WTC11 (cell line): ENCODE measurements at places on chromosomes 6 and 20. TPM values are rescaled to one million over a fixed set of nuclear protein-coding genes. Genes with fewer than 3 reads are reported as not detected.
A peak's percentile ranks its signal among the peaks of the same experiment; 100 is the strongest.

Gene RAB32
- 3.9 to 5.1 TPM (median 4.5 TPM) in 3 replicates for total RNA-seq

- peaks cover 7% of the 10 kb centered on the region; the same call in 1 of the 2 replicates for H3K36me3 ChIP-seq
- no peak overlapping the region for H3K4me3 ChIP-seq
- DNase-seq = no peak
- H3K27ac ChIP-seq = no peak overlapping the region
- H3K4me1 ChIP-seq = peaks cover 7% of the 10 kb centered on the region
Observed at GRCh38 chr20:52434041-52434425, 242.5 kb upstream of the ZFP64 start.

DNA sequence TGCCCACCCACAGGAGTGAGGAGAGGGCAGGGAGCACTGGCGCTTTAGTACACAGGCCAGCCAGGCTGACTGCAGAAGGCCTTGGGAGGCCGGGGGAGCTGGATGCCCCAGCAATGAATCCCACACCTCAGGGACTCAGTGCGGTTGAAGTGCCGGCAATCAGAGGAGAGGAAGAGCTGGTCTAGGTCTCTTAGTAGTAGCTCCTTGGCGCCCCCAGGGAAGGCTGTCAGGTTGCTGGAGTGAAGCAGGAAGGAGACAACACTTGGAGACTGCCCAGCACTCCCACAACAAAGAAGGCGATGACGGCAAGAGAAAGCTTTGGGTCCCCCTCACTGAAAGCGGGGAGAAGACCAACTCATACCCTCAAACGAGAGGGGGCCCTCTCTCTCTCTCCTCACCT, 8.3 kb upstream of the TNXB start:
- peaks cover 27% of the 10 kb centered on the region for H3K36me3 ChIP-seq
- no peak overlapping the region for H3K27ac ChIP-seq
- DNase-seq = no peak
- no peaks in the 10 kb centered on the region for H3K27me3 ChIP-seq
- H3K4me1 ChIP-seq = no peaks in the 10 kb centered on the region

DNA sequence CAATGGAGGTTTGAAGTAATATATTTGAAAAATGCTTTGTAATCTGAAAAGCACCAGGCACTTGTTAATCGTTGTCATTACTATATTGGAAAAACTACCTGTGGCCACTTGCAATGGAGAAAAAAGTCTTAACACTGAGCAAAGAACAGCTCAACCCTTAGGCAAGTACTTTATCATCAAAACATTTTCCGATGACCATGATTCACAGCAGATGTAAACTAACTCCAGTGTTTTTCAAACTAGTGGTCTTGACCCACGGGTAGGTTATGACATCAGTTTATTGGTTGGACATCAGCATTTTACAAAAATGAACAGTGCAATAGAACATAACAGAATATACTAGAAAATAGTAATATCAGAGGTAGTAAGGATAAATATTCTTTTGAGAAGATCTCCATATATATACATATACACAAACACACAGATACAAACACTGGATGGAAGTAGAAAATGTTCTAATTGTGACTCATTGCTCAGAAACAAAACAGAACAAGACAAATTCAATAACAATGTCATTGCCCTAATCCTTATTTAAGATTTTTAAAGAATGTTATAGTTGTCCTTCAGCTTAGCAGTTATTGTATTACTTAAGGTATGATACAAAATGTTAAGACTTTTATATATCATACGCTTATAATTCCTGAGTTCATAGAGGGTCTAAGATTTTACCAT, 123.0 kb downstream of the PLCB1 start:
- DNase-seq = no peak
- no peak overlapping the region for H3K27ac ChIP-seq
- no peak overlapping the region for H3K4me3 ChIP-seq
- H3K27me3 ChIP-seq = no peaks in the 10 kb centered on the region

- DNase-seq = no peak
- no peaks in the 10 kb centered on the region for H3K36me3 ChIP-seq
- no peak overlapping the region for H3K27ac ChIP-seq
- no peaks in the 10 kb centered on the region; the same call in 1 of the 2 replicates for H3K27me3 ChIP-seq
Observed at GRCh38 chr20:17875106-17875980, 93.3 kb downstream of the SNX5 start.

DNA sequence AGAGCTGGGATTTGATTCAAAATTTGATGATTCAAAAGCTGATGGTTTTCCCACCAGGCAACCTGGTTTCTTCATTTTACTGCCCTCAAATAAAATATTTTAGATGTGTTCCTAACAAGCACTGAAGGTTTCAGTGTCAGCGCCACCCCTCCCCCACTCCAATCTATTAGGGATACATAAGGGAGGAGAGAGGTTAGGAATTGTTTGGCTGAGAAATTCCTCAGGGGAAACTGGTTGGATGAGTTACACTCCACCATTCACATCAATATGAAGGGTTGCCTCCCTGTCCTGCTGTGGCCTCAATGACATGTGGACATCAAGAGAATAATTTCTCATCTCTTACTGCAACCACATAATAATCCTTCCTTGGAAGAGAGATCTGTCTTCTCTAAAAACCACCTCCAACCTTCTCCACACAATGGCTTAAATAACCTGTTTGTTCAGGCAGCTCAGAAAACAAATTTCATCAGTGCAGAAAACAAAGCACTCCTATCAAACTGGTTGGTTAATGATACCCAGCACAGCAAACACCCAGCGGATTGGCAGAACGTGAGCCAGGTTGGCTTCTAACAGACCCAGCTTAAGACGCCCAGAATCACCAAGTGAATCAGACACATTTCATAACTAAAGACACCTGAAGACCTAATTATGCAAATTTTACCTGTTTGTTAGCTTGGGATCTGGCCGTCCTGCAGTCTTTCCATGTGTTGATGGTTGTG, 136.0 kb upstream of the SGK1 start:
- no peaks in the 10 kb centered on the region for H3K27me3 ChIP-seq
- no peaks in the 10 kb centered on the region for H3K36me3 ChIP-seq
- peak; percentile 36 for DNase-seq
- H3K27ac ChIP-seq = peak overlapping the region; percentile 57; the same call in 1 of the 2 replicates
- peaks cover 33% of the 10 kb centered on the region for H3K4me1 ChIP-seq

DNA sequence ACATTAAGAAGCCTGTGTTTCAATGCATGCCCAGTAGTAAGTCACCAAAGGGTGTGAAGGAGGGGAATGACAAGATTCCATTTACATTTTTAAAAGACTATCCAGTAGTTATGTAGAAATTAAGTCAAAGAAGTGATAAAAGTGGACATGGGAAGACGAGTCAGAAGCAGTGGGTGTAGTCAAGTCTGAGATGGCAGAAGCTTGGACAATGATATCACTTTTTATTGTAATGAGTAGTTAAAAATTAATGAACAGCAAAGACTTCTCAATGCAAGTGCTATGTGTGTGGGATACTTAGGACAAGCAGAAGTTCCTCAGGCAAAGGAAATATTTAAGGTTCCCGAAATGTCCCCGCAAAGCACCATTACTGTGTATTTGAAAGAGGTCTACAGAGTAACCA, 156.0 kb downstream of the DST start:
- no peak for DNase-seq
- no peaks in the 10 kb centered on the region for H3K4me1 ChIP-seq
- no peaks in the 10 kb centered on the region for H3K27me3 ChIP-seq
- no peak overlapping the region for H3K4me3 ChIP-seq

GRCh38 chr6:160253292-160253691, 5.3 kb downstream of the SLC22A2 start:
- no peak for DNase-seq
- peaks cover 61% of the 10 kb centered on the region for H3K4me1 ChIP-seq

GRCh38 chr6:63634630-63635029, 972 bp upstream of the PHF3 start:
- H3K27me3 ChIP-seq = peaks cover 51% of the 10 kb centered on the region
- H3K4me3 ChIP-seq = peak overlapping the region; percentile 83
- no peak overlapping the region for H3K27ac ChIP-seq
- H3K4me1 ChIP-seq = peaks cover 33% of the 10 kb centered on the region

DNA sequence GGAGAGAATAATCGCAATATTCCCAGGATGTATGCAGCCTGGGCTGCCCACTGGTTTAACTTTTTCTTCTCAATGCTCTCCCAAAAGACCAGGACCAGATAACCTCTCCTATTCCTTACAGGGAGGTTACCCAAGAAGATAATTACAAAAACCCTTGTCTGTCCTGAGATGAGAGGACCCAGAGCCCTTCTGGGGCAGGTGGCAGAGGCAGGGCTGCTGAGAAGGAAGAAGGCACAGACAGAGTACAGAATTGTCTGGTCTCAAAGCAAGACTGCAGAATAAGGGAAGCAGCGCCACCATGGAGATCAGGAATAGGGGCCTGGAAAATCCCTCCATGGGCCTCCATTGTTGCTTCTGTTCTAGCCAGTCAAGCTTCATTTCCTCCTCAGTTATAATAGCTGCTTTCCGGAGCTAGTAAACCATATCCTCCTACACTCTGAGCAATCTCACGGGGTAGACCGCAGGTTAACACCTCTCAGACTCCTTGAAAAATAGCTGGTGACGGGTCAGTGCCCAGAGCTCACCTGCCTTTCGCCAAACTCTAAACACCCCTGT, 463 bp upstream of the HLA-DMB start:
- H3K27ac ChIP-seq = peak overlapping the region; percentile 67
- peaks cover 12% of the 10 kb centered on the region for H3K27me3 ChIP-seq
- peaks cover 13% of the 10 kb centered on the region for H3K4me1 ChIP-seq
- H3K4me3 ChIP-seq = peak overlapping the region; percentile 60

- H3K27me3 ChIP-seq = no peaks in the 10 kb centered on the region
- peaks cover 4% of the 10 kb centered on the region; the same call in 1 of the 2 replicates for H3K4me1 ChIP-seq
- no peak overlapping the region for H3K27ac ChIP-seq
- peaks cover 12% of the 10 kb centered on the region for H3K36me3 ChIP-seq
- H3K4me3 ChIP-seq = no peak overlapping the region
- DNase-seq = no peak
Observed at GRCh38 chr20:10344953-10345352, 89.1 kb downstream of the MKKS start.

- no peak overlapping the region for H3K4me3 ChIP-seq
- H3K27ac ChIP-seq = no peak overlapping the region
- no peaks in the 10 kb centered on the region for H3K36me3 ChIP-seq
- peaks cover 32% of the 10 kb centered on the region for H3K4me1 ChIP-seq
- DNase-seq = no peak
Observed at GRCh38 chr6:11780097-11780428, 1.5 kb upstream of the ADTRP start.

DNA sequence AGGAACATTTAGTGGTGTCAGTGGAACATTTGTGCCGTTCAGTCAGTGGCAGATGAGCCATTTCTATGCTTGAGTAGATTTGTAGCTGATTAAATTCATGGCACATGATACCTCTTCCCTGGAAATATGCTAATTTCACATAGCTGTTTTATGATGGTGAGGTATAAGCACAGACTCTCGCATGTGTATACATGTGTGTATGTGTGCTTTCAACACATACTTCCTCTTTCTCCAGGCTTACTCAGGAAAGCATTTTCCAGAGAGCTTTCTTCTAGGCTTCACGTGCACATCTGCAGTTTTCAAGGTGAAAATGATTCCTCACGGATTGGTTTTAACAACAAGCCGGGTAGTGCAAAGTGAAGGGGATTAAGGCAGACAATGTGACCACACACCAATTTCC, 396.5 kb downstream of the HDGFL1 start:
- H3K27ac ChIP-seq = no peak overlapping the region
- no peaks in the 10 kb centered on the region for H3K27me3 ChIP-seq
- H3K36me3 ChIP-seq = no peaks in the 10 kb centered on the region; the same call in 1 of the 2 replicates
- H3K4me1 ChIP-seq = peaks cover 8% of the 10 kb centered on the region; the same call in 1 of the 2 replicates
- H3K4me3 ChIP-seq = no peak overlapping the region

DNA sequence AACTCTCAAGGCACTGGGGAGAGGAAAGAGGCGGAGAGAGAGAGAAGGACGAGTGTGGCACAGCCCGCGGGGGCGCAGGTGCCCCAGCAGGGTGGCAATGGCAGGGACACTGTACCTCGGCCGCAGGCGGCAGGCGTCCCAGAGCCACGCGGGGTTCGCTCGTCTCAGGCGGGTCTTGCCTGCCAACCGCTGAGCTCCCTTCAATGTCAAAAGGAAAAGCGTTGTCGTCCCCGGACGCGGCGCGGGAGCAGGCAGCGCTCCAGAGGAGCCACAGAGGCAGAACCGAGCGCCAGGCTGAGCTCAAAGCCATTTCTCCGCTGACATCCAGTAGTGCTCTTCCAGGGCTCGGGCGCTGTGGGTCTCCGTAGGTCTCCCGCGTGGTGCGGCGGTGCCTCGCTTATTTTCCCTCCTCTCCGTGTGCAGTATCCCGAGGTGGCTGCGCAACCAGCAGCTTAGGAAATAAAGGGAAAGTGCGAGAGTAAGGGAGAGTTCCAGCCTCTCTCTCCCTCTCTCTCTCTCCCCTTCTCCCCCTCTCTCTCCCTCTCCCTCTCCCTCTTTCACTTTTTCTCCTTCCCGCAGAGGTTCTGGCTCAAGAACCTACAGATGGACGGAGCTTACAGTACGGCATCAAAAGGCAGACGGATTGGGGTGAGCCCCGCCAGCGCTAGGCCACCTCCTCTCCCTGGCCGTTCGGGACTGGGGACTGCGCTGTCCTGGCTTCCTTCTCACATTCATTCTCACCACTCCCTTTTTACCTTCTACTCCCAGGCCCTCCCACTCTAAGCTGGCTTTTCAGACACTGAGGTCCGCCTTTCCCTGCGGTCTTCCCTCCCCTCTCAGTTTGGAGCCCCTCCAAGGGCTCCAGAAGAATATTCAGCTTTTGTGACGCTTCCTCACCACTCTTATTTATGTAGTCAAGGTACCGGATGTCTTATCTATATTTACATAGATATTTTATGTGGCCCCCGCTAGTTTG, at the start of gene LAMA4:
Gene LAMA4, minus strand, starts transcription at position 727 of the 976 bp plus-strand sequence. Its CDS starts 417 bp downstream, at position 310.
- peak; percentile 39 for DNase-seq
- no peaks in the 10 kb centered on the region for H3K36me3 ChIP-seq
- peaks cover 25% of the 10 kb centered on the region for H3K4me1 ChIP-seq
- H3K27me3 ChIP-seq = peaks cover 44% of the 10 kb centered on the region
- H3K4me3 ChIP-seq = peak within 1 kb of the TSS; percentile 92
